ENCODE measurements at places on chromosomes 7 and 10.
A peak's percentile ranks its signal among the peaks of the same experiment; 100 is the strongest.

- no peak overlapping the region for H3K27ac ChIP-seq
- H3K4me1 ChIP-seq, result no peaks in the 10 kb centered on the region
- no peaks in the 10 kb centered on the region for H3K27me3 ChIP-seq
- no peaks in the 10 kb centered on the region for H3K36me3 ChIP-seq
- no peak for DNase-seq
- no peak overlapping the region for H3K4me3 ChIP-seq
Measured at GRCh38 chr7:71615017-71615416, 483.1 kb downstream of the GALNT17 start.

DNA sequence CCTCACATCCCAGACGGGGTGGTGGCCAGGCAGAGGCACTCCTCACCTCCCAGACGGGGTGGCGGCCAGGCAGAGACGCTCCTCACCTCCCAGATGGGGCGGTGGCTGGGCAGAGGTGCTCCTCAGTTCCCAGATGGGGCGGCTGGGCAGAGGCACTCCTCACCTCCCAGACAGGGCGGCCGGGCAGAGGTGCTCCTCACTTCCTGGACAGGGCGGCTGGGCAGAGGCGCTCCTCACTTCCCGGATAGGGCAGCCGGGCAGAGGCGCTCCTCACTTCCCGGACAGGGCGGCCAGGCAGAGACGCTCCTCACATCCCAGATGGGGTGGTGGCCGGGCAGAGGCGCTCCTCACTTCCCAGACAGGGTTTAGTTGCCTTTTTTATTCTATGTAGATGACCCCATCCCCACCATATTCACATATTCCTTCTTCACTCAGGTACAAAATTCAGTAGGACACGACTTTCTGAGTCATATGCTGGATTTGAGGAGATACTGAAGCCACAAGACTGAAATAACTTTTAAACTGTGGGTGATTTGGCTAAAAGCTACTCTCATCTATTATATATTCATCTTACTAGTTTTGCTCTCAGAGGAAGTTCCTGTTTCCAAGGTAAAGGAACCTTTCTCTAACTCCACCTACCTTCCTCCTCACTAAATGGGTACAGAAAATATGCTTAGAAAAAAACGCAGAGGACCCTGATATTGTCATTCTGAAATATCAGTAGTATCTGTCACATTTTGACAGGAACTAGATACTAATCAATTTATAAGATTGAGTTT lies 54.4 kb downstream of the ENTPD1 start:
- DNase-seq, result no peak
- H3K27me3 ChIP-seq, result peaks cover 42% of the 10 kb centered on the region
- no peaks in the 10 kb centered on the region for H3K36me3 ChIP-seq
- no peaks in the 10 kb centered on the region for H3K4me1 ChIP-seq

- H3K27ac ChIP-seq, result no peak overlapping the region
- no peak overlapping the region for H3K4me3 ChIP-seq
Measured at GRCh38 chr7:1123715-1124114, 35.8 kb downstream of the GPER1 start.

GRCh38 chr7:157651366-157652160 lies 314.8 kb downstream of the DNAJB6 start:
- H3K36me3 ChIP-seq, result no peaks in the 10 kb centered on the region
- DNase-seq, result no peak
- H3K4me1 ChIP-seq, result no peaks in the 10 kb centered on the region
- no peak overlapping the region for H3K27ac ChIP-seq
- H3K4me3 ChIP-seq, result no peak overlapping the region

- no peak overlapping the region for H3K27ac ChIP-seq
- no peaks in the 10 kb centered on the region for H3K27me3 ChIP-seq
- H3K36me3 ChIP-seq, result no peaks in the 10 kb centered on the region
Measured at GRCh38 chr7:53542157-53542556, 506.7 kb downstream of the POM121L12 start.

DNA sequence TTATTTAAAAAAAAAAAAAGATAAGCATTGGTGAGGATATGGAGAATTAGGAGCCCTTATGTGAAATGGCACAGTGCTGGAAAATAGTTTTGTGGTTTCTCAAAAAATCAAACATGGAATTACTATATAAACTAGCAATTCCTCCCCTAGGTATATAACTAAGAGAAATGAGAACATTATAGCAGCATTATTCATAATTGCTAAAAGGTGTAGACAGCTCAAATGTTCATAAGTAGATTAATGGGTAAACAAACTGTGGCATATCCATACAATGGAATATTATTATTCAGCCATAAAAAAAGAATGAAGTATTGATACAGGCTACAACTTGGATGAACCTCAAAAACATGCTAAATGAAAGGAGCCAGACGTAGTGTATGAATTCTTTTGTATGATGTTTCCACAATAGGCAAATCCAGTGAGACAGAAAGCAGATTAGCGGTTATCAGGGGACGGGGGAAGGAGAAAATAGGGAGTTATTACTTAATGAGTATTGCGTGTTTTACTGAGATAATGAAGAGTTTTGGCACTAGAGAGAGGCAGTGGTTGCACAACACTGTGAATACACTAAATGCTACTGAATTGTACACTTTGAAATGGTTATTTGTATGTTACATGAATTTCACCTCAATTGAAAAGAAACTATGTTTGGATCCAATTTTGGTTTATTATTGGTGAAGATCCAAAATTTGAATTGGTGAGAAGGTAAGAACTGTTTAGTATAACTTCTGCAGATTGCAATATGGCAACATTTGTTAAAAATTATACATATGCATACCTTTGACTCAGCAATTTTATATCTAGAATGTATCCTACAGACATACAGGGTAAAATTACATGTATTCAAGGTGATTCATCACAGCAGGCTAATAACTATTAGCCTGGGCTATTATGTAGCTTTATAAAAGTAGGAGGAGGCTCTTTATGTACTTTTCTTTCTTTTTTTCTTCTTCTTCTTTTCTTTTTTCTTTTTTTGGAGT lies 69.7 kb downstream of the VCL start:
- H3K27me3 ChIP-seq, result no peaks in the 10 kb centered on the region
- H3K27ac ChIP-seq, result no peak overlapping the region
- peaks cover 9% of the 10 kb centered on the region for H3K4me1 ChIP-seq

DNA sequence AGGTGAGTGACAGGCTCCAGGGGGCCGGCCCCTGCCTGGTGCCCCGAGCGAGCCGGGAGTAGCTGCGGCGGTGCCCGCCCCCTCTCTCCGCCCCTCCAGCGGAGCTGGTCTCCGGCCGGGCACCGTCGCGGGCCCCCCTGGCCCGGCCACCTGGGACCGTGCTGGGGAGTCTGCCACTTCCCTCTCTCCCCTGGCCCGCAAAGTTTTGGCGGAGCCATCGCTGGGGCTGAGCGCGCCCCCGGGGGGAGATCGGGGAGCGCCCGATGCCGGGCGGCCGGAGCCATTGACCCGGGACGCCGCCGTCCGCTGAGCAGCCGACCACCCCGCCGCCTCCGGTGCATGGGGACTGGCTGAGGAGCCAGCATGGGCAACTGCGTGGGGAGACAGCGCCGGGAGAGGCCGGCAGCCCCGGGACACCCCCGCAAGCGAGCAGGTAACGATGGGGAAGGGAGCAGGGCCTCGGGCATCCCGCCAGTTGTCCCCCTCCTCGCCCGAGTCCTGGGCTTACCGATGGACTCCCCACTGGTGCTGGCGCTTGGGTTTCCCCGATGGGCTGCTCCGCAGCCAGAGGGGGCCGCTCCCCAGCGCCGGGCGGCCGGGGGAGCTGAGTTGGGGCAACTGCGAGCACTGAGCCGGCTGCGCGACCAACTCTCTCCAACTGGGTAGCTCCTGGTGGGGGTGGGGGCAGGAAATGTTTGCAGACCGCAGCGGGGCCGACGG lies at the start of gene UBTD1:
TSS of gene UBTD1 (plus strand) at position 84 of the 720 bp plus-strand sequence. CDS start at position 364, 280 bp downstream.
- H3K4me1 ChIP-seq, result peaks cover 30% of the 10 kb centered on the region
- peaks cover 13% of the 10 kb centered on the region for H3K36me3 ChIP-seq
- H3K27ac ChIP-seq, result peak within 1 kb of the TSS; percentile 96

- no peak overlapping the region for H3K4me3 ChIP-seq
- no peak overlapping the region for H3K27ac ChIP-seq
- no peaks in the 10 kb centered on the region for H3K27me3 ChIP-seq
- H3K36me3 ChIP-seq, result no peaks in the 10 kb centered on the region
- H3K4me1 ChIP-seq, result no peaks in the 10 kb centered on the region
Measured at GRCh38 chr10:107434201-107434600, 269.7 kb upstream of the SORCS1 start.

DNA sequence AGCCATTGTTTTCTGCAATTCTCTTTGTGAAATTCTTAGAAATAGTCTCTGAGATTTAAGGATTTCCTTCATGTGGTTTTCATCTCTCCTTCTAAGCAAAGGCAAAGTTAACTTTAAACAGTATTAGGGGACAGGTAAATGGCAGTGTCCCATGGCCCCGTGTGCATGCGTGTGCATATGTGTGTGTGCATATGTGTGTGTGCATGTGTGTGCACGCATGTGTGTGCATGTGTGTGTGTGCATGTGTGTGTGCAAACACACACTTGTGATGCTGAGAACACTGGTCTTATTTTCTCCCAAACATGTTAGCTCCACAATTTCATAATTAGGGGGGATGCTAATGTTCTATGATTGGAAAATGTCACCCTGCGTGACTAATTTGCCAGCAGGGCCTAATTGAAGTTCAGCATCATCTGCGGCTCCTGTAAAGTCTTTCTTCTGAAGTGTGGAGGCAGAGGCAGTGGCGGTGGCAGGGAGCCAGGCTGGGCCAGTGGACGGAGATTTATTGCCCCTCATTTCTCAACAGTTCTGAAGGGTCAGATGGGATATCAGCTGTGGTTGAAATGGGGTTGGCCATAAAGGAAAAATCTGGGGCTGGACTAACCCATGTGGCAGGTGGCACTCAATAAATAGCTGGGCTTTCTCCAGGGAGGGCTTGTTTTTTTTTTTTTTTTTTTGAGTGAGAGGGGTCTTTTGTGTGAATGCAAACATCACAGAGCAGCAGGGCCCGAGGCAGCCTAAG lies 289.3 kb upstream of the PODXL start:
- H3K36me3 ChIP-seq, result peaks cover 3% of the 10 kb centered on the region
- DNase-seq, result no peak
- no peak overlapping the region for H3K27ac ChIP-seq
- no peaks in the 10 kb centered on the region for H3K4me1 ChIP-seq

All from effector memory CD8-positive, alpha-beta T cell (primary cell).